ENCODE measurements at places on chromosomes 2 and 18.
A peak's percentile ranks its signal among the peaks of the same experiment; 100 is the strongest.

GRCh38 chr2:88654714-88655113, 27.4 kb upstream of the EIF2AK3 start:
- no peak for DNase-seq

- DNase-seq = peak; percentile 37
Measured at GRCh38 chr2:195898505-195899191, 170.0 kb downstream of the DNAH7 start.

DNA sequence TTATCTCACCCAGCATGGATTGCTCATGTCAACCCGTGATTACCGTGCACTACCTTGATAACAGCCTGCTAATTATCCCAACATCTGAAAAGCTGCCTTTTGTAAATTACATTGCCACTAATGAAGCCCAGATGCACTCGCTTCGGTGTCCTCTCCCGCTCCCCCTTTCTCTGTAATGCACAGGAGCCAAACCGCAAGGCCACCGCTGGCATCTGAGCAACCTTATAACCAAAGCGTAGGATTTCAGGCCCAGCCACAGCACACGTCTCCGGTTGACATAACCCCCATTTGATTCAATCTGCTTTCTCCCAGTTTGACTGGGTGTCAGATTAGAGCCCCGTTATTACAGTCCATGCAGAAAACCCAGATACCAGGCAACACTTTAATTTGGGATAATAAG, 341.2 kb downstream of the ALK start:
- DNase-seq = no peak

- no peak for DNase-seq
Measured at GRCh38 chr2:150230004-150230403, 257.5 kb downstream of the RND3 start.

DNA sequence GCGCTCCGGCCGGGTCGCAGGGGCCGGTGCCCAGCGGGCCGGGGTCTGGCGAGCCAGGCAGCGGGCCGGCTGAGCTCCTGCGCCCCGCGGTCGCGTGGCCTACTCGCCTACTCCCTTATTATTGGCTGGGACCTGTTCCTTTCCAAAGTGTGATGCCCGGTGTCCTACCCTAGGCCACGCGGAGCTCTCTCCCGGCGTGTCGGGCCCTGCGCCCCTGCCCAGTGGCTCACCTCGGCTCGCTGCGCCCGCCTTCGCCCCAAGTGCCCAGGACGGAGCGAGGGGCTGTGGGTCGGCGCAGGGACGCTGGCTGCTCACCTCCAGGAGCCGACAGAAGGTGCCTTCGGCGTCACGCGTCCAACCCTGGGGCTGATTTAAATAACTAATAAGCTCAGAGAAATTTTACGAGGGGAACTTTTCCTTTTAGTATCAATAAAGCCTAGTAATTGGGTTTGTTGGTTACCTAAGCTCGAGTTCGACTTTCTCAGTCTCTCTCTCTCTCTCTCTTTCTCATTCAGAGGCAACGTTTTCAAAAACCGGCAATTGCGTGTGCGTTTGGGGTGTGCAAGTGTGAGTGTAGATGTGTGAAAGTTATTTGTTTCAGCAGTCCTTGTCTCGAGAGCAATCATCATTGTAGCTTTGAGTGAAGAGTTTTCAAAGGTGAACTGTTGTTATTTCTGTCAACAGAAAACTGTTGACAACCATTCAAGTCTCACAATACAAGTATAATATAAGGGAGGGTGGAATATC, 7.0 kb upstream of the SATB2 start:
- DNase-seq = no peak

DNA sequence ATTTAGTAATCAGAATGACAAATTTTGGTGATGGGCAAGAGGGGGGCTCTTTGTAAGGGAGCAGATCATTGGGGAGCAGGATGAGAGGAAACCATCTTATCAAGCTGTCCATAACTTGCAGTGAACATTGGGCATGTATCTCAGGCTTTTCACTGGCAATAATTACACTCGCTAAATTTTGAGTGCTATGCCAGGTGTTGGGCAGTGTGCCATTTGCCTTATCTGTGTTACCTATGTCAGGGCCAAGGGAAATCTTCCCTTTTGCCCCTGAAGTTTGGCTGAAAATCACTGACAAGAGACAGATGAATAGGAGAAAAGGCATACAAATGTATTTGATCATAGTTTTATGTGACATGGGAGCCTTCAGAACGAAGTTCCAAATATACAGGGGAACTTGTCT, 39.0 kb downstream of the NOSTRIN start:
- DNase-seq = peak; percentile 61

GRCh38 chr2:217523286-217523685, 479.5 kb downstream of the TNS1 start:
- no peak for DNase-seq

GRCh38 chr18:8254654-8255053, 354.6 kb upstream of the RAB12 start:
- no peak for DNase-seq

- DNase-seq = no peak
Measured at GRCh38 chr2:134926231-134926931, 7.8 kb downstream of the CCNT2 start.

DNA sequence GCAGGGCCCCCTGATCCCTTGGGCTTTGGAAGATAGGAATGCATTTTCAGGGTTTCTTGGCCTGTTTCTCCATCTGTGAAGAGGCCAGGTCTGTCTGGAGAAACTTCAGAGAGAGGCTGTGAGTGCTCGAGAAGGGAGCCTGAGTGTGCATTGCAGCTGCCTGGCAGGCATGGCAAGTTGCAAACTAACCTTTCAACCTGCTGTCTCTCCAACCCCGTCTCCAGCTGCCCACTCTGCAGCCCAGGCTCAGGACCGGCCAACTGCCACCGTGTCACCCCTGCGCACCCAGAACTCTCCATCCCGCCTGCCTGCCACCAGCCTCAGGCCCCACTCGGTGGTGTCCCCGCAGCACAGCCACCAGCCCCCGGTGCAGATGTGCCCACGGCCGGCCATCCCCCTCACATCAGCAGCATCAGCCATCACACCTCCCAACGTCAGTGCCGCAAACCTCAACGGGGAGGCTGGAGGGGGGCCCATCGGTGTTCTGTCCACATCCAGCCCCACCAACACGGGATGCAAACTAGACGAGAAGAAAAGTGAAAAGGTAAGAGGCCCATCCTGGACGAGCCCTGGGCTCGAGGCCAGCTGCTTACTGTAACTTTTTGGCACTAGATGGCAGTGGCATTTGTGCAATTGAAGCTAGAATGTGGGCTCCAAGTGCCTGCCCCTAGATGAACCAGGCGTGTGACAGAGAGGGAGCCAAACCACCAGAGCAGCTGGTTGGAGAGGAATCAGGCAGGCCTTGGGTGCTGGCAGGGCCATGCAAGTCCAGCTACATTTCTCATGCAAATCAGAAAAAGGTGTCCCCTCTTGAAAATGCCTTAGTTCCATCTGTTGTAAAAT, 164.6 kb downstream of the SEPTIN10 start:
- peak; percentile 7 for DNase-seq

DNA sequence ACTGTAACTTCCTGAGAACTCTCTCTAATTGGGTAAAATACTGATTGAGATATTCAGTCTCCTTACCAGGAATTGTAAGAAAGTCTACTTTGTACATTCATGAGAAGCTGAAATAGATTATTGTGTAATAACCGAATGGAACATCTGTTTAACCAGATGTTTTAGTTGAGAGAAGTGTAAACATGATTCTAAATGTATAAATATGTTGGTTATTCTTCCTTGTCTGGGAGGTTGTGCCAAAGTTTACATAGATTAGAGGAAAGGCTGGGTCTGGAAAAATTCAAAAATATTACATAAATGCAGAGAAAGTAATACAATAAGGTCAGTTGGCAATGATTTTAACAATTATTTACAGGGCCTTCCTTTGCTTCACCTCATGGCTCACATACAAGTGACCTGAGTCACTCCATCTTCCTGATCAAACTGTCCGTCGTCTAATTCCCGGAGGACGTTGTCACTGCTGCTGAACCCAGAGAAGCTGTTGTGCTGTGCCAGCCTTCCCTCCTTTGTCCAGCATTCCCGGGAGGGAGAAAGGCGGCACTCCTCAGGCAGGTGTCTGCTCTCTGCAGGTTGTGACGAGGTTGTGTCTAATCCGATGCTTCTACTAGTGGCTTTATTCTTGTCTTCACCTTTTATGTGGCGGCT, 55.9 kb downstream of the MOB4 start:
- DNase-seq = no peak

DNA sequence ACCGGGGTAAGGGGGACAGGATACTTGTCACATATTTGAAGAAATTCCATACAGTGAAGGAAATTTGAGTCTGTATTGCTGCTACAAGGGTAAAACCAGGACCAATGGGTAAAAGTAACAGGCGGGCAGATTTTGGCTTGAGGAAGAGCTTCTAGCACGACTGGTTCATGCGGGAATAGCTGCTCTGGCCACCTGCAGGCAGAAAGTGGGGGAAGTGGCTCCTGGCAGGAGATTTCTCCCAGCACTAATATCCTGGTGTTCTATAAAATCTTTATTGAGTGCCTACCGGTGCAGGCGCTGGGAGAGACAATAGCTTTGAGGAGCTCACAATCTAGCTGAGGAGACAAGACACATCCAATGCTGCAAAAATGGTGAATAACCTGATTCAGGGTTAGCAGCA, 198.5 kb downstream of the LOXHD1 start:
- no peak for DNase-seq

- no peak for DNase-seq
Measured at GRCh38 chr18:35422237-35422636, 45.1 kb upstream of the ZNF396 start.

DNA sequence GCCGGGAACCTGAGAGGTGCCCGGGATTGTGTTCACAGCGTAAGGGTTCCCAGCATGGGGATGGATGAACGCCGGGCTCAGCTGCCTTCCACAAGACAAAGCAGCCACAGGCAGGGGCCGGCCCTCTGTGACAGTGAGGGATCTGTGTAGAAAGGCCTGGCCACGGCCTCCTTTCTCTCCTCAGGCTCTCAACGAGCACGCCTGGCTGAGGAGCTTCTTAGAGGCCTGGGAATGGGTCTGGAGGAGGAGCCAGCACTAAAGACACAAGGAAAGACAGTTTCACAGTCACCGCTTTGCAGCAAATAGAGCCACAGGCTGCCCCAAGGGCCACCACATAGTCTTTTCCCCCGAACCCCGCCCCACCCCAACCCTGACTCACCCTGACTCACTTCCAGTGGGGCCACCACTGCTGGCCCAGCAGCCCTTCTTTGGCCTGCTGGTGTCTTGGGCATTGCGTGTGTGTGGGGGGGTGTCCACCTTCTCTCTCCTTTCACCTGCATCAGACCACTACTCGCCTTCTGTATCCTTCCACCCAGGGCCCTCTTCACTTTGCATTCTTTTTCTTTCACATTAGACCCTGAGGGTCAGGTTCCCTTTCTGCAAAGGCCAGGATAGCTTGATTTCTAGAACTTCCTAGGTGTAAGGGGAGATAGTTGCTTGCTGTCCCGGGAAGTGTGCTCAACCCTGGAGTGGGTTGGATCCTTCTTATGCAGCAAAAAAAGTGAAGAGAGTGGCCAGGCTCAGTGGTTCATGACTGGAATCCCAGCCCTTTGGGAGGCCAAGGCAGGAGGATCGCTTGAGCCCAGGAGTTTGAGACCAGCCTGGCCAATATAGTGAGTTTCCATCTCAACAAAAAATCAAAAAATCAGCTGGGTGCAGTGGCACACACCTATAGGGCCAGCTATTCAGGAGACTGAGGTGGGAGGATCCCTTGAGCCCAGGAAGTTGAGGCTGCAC, 19.3 kb upstream of the HPCAL1 start:
- DNase-seq = no peak

DNA sequence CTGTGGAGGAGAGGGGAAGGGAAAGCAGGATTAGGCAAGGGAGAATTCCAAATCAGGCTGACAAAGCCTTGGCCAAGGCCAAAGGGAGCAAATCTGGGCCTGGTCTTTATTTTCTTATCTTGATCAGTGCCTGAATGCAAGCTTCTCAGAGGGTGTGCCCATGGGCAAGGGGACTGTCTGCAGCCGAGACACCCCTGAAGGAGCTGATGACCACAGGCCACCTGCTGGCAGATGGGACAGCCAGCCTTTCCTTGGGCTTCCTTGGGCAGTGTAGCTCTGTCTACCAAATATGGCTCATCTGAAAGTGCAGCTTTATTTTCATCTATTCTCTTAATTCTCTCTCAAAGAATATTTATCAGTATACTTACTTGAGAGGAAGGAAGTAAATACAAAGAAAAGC, 117.0 kb downstream of the PKP4 start:
- DNase-seq = no peak

DNA sequence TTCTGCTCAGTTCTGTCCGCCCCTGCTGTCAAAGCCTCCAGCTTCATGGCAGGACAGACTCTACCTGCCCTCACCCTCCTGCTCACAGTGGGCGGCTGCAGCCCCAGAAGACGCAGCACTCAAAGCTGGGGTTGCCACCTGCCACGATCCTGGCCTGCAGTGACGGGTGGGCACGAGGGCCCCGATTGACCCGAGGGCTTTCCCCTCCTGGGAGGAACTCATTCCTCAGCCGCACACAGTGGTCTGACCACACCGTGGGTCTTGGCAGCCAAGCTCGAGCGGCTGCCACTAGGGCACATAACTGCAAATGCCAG, 47.1 kb downstream of the HS6ST1 start:
- DNase-seq = no peak

GRCh38 chr2:97997784-97998392, 2.1 kb upstream of the TMEM131 start:
- peak; percentile 47 for DNase-seq

DNA sequence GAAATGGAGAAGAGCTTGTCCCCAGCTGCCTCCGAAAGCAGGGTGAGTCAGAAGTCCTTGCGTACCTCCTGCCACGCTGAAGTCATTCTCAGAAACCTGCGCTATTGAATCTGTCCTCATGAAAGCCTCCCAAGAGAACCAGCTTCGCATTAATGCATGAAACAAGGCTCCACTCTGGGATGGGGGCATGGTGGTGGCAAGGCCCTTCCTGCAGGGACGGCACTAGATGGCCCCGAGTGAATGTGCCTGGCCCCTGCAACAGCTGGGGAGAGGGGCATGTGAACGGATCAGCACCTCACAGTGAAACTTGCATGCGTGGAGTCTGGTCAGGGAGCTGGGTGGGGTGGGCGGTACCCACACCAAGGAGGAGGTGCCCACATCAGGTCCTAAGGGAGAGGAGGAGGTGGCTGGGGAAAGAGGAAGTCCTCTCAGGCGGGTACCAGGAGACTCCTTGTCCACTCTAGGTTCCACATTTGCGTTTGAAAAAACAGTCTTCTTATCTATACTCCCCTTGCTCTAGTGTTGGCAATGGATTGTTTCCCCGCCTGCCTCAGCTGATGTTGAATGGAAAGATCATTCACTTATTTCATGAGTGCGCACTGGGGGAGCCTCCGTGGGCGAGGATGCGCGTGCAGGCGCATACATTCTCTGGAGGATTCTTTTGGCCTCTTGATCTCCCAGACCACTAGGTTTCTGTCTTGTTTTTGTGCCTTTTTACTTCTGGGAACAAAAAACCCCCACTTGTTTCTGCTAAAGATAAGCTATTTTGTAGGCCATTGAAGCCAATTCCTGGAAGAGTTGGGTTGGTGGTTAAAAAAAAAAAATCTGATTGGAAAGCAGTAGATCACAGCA, 104.7 kb downstream of the KLHL29 start:
- no peak for DNase-seq

GRCh38 chr2:60581433-60582282, 28.2 kb upstream of the BCL11A start:
- DNase-seq = peak; percentile 20

- no peak for DNase-seq
Measured at GRCh38 chr18:57780706-57781347, 22.3 kb downstream of the ATP8B1 start.

GRCh38 chr2:37855283-37856041, 69.6 kb upstream of the RMDN2 start:
- DNase-seq = no peak

- no peak for DNase-seq
Measured at GRCh38 chr2:59395119-59395518, 1154.0 kb upstream of the FANCL start.

Measured in NCI-H1092 (cell line).